ENCODE measurements at places on chromosomes 12 and 14.

DNA sequence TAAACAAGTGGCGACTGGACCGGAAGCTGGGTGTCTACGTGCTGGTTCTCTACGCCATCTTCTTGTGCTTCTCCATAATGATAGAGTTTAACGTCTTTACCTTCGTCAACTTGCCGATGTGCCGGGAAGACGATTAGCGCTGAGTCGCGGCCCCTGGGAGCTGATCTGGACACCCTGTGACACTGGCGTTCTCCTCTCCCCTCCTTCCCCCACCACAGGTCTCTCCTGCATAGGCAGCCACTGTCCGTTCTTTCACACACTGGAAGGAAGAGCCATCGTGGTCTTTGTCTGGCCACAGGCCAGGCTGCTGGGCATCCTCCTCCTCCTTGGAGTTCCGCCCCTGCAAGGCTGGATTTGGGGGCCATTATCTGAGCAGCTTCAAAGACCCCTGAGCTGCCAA lies 20.1 kb upstream of the RIN3 start:
- H3K27ac ChIP-seq = no peak overlapping the region
- H3K4me1 ChIP-seq = peaks cover 11% of the 10 kb centered on the region
- H3K27me3 ChIP-seq = no peaks in the 10 kb centered on the region
- no peak overlapping the region for H3K4me3 ChIP-seq
- no peaks in the 10 kb centered on the region for H3K36me3 ChIP-seq

DNA sequence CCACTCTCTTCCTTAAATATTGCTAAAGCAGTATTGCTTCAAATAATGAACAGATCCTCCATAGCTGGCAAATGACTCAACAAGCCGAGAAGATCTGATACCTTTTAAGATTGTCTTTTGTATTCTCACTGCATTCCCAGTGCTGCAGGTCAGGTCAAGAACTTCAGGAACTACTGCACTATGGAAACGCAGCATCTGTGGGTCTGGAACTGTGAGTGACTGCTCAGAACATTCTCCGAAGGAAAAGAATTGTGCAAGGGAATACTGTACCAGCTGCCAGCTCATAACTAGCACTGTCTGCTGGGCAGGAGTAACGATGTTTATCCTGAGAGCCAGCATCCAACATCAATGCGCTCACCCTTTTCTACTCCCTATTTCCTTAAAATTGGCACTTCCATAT lies 348.0 kb upstream of the SOX5 start:
- H3K36me3 ChIP-seq = no peaks in the 10 kb centered on the region
- no peaks in the 10 kb centered on the region for H3K27me3 ChIP-seq
- no peak for DNase-seq

- no peak overlapping the region for H3K27ac ChIP-seq
- no peaks in the 10 kb centered on the region for H3K4me1 ChIP-seq
- no peak for DNase-seq
- peaks cover 22% of the 10 kb centered on the region for H3K36me3 ChIP-seq
Observed at GRCh38 chr14:103739466-103739792, 23.8 kb downstream of the ZFYVE21 start.

- no peaks in the 10 kb centered on the region for H3K36me3 ChIP-seq
- H3K4me1 ChIP-seq = no peaks in the 10 kb centered on the region
- no peak overlapping the region for H3K27ac ChIP-seq
Observed at GRCh38 chr12:33639975-33640374, 200.4 kb upstream of the SYT10 start.

DNA sequence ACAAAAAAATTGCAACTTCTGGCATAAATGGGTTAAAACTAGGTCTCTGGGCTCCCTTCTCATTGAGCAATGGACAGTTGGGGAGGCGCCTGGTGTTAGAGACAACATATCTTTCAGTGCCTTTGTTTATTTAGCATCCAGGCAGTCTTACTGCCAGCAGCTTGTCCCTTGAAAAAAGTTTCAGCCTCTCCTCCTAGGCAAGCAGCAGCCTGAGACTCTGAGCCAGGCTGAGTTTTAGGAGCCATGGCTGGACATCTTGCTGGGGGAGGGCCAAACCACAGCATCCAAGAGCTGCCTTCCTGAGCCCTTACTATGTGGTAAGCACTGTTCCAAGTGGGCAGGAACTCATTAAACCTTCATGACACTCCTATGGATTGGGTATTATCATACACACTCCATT lies 10.1 kb upstream of the JDP2 start:
- no peaks in the 10 kb centered on the region for H3K27me3 ChIP-seq
- H3K4me3 ChIP-seq = no peak overlapping the region
- no peak overlapping the region for H3K27ac ChIP-seq
- no peaks in the 10 kb centered on the region for H3K36me3 ChIP-seq
- no peak for DNase-seq

DNA sequence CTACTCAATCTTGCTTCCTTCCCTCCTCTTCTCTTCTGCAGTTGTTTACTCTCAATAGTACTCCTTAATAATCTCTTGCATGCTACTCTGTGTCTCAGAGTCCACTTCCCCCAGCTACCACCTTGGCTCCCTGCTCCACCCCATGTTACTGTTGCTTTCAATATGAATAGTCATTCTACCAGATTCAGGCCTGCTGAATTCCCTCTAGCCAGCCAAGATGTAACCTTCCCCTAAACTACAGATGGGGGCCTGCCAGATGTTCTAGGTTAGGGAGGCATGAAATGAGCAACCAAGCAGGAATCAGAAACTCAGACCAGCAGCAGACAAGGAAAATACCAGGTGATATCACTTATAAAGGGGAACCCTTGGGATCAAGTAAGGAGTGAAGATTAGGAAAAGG lies 392.1 kb upstream of the DDHD1 start:
- no peaks in the 10 kb centered on the region for H3K4me1 ChIP-seq
- no peak overlapping the region for H3K27ac ChIP-seq
- no peaks in the 10 kb centered on the region for H3K36me3 ChIP-seq
- H3K27me3 ChIP-seq = no peaks in the 10 kb centered on the region

- no peaks in the 10 kb centered on the region for H3K36me3 ChIP-seq
- peaks cover 32% of the 10 kb centered on the region for H3K4me1 ChIP-seq
- H3K4me3 ChIP-seq = no peak overlapping the region
- H3K27ac ChIP-seq = no peak overlapping the region
Observed at GRCh38 chr14:89255852-89256251, 161.2 kb downstream of the FOXN3 start.

DNA sequence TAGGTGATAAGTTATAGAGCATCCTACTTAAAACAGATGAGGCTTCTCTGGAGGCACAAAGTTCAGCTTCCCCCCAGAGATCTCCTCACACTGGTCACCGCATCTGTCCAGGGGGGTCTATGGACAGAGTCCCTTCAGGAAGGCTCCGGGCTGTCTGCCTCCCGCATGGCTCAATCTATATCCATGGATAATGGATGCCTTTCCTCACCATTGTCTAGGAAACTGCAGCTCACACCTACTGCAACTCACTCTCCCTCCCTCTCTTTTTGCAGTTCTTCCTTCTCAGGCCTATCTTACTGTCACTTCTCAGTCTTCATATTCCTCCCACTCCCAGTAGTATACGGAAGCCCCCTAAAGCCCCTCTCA lies 100.6 kb upstream of the BCL2L14 start:
- no peaks in the 10 kb centered on the region for H3K27me3 ChIP-seq
- no peaks in the 10 kb centered on the region for H3K36me3 ChIP-seq
- no peak overlapping the region for H3K27ac ChIP-seq
- H3K4me1 ChIP-seq = peaks cover 8% of the 10 kb centered on the region
- no peak overlapping the region for H3K4me3 ChIP-seq

DNA sequence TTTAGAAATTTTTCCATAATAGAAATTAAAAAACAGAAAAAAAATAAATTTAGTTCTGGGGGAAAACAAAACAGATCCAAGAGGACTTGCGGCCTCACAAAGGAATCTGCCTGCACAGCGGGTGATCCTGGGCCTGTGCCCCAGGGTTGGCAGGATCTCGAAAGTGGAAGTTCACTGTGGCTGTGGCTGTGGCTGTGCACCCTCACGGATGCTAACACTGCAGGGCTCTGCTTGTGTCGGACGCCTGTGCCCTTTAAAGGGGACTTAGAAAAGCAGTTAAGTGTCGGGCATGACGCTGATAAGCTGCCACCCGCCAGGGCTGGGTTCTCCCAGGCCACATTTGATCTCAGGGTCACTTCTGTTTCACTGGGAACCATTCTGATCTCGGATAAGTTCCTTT lies 209.1 kb downstream of the TTC7B start:
- no peaks in the 10 kb centered on the region for H3K36me3 ChIP-seq
- no peaks in the 10 kb centered on the region for H3K27me3 ChIP-seq
- peaks cover 4% of the 10 kb centered on the region for H3K4me1 ChIP-seq
- no peak overlapping the region for H3K27ac ChIP-seq
- no peak for DNase-seq

DNA sequence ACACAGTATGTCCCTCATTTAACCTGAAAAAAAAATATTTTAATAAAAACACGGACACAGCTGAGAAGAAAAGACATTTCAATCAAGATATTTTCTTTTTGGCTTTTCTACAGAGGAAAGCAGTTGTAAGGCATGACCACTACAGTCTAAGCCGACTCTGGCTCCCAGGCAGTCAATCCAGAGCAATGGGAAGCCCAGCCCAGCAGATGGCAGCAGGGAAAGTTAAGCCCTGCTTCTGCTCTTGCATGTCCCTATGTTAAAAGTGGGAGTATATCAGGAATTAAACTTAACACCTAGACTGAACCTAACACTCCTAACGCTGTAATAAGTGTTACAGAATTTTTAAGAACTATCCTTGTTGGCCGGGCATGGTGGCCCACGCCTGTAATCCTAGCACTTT lies 19.5 kb upstream of the HAL start:
- no peak overlapping the region for H3K4me3 ChIP-seq
- H3K27me3 ChIP-seq = no peaks in the 10 kb centered on the region
- peak; percentile 8 for DNase-seq
- no peak overlapping the region for H3K27ac ChIP-seq

DNA sequence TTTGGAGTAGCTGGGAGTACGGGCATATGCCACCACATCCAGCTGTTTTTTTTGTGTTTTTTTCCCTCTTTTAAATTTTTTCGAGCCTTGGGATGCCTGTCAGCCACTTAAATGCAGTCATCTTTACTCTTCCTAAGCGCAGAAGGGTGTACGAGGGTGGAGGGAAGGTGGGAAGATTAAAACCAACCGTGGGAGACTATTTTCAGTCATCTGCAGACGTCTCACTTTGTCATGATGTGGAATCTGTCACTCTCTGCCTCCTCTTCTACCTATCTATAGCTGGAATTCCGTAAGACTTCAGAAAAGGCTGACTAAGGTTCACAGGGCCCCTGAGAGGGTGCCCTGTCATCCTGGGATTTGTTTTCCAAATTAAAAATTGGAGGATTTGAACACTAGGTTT lies 105.3 kb downstream of the SAMD4A start:
- peaks cover 76% of the 10 kb centered on the region for H3K27me3 ChIP-seq
- H3K27ac ChIP-seq = no peak overlapping the region
- H3K4me1 ChIP-seq = peaks cover 35% of the 10 kb centered on the region
- no peak for DNase-seq
- no peak overlapping the region for H3K4me3 ChIP-seq

GRCh38 chr12:73274976-73275375 lies 1002.8 kb downstream of the TRHDE start:
- no peaks in the 10 kb centered on the region for H3K36me3 ChIP-seq
- DNase-seq = no peak
- no peaks in the 10 kb centered on the region for H3K27me3 ChIP-seq
- H3K4me3 ChIP-seq = no peak overlapping the region

GRCh38 chr14:94646481-94646880 lies 34.3 kb downstream of the SERPINA3 start:
- no peak overlapping the region for H3K27ac ChIP-seq
- no peaks in the 10 kb centered on the region for H3K4me1 ChIP-seq
- no peak for DNase-seq
- no peak overlapping the region for H3K4me3 ChIP-seq
- H3K36me3 ChIP-seq = no peaks in the 10 kb centered on the region
- no peaks in the 10 kb centered on the region for H3K27me3 ChIP-seq

DNA sequence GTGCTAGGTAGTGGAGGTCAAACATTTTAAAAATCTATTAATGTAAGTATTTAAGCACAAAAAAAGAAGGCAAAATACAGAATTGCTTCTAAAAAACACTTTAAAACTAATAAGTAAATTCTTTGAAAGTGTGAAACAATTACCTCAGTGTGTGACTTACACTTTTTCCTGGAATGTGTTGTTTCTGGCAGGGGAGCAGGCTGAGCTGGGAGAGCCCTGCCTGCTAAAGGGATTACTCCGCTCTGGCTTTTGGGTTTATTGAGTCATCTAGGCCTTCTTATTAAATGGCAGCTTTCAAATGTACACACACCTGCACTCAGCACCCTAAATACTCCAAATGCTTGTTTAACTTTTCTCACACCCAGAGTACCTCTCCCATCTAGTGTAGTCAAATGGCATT lies 279.8 kb downstream of the AKAP6 start:
- no peaks in the 10 kb centered on the region for H3K27me3 ChIP-seq
- no peaks in the 10 kb centered on the region for H3K36me3 ChIP-seq
- no peak for DNase-seq
- no peak overlapping the region for H3K4me3 ChIP-seq
- H3K27ac ChIP-seq = no peak overlapping the region

DNA sequence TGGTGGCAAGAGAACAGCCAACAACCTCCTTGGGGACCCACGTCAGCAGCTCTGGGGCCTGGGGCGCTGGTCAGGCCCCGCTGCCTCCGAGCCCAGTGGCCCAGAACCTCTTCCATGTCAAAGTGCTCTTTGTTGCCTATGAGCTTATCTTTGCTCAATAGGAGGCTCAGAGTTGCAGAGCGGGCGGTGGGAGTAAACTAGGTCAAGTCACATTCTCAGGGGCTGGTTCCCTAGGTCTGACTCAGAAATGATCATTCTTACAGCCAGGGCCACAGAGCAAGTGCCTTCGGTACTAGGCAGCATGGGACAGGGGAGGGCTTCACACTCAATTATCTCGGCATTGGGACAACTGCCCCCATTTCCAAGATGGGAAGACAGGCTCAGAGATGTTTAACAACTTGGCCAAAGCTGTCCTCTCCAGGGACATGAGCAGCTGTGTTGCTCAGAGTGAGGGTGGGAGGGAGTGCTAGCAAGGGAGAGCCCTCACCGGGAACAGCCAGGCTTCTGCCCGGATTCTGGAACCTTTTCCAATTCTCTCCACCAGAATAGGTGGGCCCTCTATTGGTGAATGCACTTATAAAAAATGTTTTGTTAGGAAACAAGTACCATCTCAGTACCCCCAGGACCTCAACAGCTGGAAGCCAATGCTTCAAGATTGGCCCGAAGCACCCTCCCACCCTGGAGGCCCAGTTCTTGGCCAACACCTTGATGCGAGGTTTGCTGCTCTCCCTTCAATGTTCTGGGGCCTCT lies 11.9 kb downstream of the SLC25A29 start:
- no peak overlapping the region for H3K4me3 ChIP-seq
- H3K4me1 ChIP-seq = peaks cover 17% of the 10 kb centered on the region
- H3K36me3 ChIP-seq = no peaks in the 10 kb centered on the region
- H3K27ac ChIP-seq = no peak overlapping the region
- no peak for DNase-seq
- H3K27me3 ChIP-seq = no peaks in the 10 kb centered on the region

All from natural killer cell (primary cell).